ENCODE measurements at places on chromosomes 6 and 20.
A peak's percentile ranks its signal among the peaks of the same experiment; 100 is the strongest.

DNA sequence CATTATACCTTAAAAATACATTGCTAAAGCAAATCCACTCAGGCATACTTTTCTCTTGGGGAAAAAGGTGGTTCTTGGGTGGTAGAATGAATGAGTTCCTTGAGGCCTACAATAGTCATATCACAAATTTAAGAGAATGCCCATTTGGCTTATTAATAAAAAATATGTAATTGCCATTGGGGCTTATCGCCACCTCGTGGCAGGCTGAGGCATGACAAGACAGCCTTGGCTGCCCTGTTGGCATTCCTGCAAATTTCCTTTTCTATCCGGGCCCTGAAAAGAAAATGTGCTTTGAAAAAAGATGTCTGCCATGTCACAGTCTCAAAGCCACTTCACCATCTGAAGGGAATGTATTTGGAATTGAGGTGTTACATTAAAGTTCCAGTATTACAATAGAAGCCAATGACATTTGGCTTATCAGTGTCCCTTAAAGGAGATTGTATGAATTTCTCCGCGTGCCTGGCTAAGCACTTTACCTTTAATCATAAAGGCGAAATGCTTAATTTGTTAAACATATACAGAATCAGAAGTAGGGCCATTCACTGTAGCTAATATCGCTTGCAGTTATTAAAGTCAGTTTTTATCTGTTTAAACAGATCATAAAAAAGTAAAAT lies 188.3 kb upstream of the ZFP64 start:
- no peaks in the 10 kb centered on the region for H3K4me1 ChIP-seq
- no peaks in the 10 kb centered on the region for H3K36me3 ChIP-seq
- no peak overlapping the region for H3K4me3 ChIP-seq

- peaks cover 12% of the 10 kb centered on the region for H3K36me3 ChIP-seq
- H3K27ac ChIP-seq = no peak overlapping the region
- no peaks in the 10 kb centered on the region for H3K27me3 ChIP-seq
- H3K4me3 ChIP-seq = no peak overlapping the region
These were observed 69.6 kb downstream of the PYGB start for GRCh38 chr20:25317351-25318075.

DNA sequence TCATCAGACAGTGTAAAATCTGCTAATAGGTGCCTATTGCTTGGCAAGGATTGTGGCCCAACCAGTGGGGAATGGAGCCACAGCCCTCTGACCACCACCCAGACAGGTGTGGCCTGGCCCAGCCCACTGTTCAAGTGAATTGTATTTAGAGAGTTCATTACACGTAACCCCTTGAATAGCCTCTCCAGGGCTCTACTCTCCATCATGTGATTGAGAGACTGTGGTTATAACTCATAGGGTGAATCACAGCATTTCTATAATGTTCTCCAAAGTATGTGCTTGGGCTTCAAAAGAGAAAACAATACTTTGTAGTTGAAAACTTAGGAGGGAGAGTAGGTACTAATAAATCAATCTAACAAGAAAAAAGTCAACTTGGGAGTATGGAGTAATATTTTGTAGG lies 38.4 kb downstream of the ALDH8A1 start:
- no peaks in the 10 kb centered on the region for H3K36me3 ChIP-seq
- H3K27ac ChIP-seq = no peak overlapping the region
- no peaks in the 10 kb centered on the region for H3K27me3 ChIP-seq
- DNase-seq = no peak
- H3K4me1 ChIP-seq = no peaks in the 10 kb centered on the region

GRCh38 chr6:72739368-72739779 lies 117.5 kb downstream of the KCNQ5 start:
- no peak overlapping the region for H3K4me3 ChIP-seq
- no peak for DNase-seq
- H3K4me1 ChIP-seq = no peaks in the 10 kb centered on the region
- H3K27me3 ChIP-seq = no peaks in the 10 kb centered on the region

- H3K4me1 ChIP-seq = no peaks in the 10 kb centered on the region
- no peak overlapping the region for H3K27ac ChIP-seq
- H3K4me3 ChIP-seq = no peak overlapping the region
- no peaks in the 10 kb centered on the region for H3K27me3 ChIP-seq
- no peaks in the 10 kb centered on the region for H3K36me3 ChIP-seq
- no peak for DNase-seq
These were observed 106.8 kb downstream of the PDE10A start for GRCh38 chr6:165556116-165556843.

GRCh38 chr20:53399592-53400335 lies 193.9 kb downstream of the ZNF217 start:
- H3K27me3 ChIP-seq = no peaks in the 10 kb centered on the region
- no peaks in the 10 kb centered on the region for H3K4me1 ChIP-seq
- H3K4me3 ChIP-seq = no peak overlapping the region
- no peak for DNase-seq
- no peak overlapping the region for H3K27ac ChIP-seq

GRCh38 chr20:17533396-17533795 lies 2.2 kb upstream of the BFSP1 start:
- no peak overlapping the region for H3K27ac ChIP-seq
- H3K4me1 ChIP-seq = peaks cover 11% of the 10 kb centered on the region
- H3K36me3 ChIP-seq = no peaks in the 10 kb centered on the region
- no peak for DNase-seq

DNA sequence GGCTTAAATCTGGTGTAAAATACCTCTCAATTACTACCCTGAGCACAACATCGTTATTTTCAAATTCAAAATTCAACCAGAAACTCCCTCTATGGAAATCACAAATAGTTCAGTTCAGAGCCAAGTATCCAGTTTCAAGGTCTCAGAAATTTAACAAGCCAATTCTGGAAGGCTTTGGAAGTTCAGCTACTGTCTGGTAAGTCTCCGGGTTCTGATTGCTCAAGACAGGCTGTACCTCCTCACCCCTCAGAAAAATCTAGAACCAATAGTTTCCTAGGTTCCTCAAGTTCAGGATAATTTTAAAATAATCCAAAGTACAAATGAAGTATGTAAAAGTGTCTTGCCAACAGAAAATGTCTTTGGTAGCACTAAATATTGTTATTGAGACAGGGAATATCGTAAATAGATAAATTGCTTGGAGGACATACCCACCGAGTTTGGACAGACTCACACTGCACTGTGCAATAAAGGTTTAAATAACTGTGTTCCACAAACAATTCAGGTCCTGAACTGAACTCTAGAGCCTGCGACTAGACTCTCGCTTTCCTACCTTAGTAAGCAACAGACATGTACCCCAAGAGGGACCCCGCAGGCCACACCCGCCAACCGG lies 729 bp downstream of the ATG5 start:
- no peak for DNase-seq
- H3K4me3 ChIP-seq = peak overlapping the region; percentile 93
- H3K27me3 ChIP-seq = peaks cover 3% of the 10 kb centered on the region
- no peaks in the 10 kb centered on the region for H3K36me3 ChIP-seq
- H3K4me1 ChIP-seq = peaks cover 3% of the 10 kb centered on the region
- peak overlapping the region; percentile 89 for H3K27ac ChIP-seq

- H3K4me3 ChIP-seq = no peak overlapping the region
- no peak for DNase-seq
- H3K27ac ChIP-seq = no peak overlapping the region
- H3K4me1 ChIP-seq = peaks cover 5% of the 10 kb centered on the region
- H3K27me3 ChIP-seq = no peaks in the 10 kb centered on the region
These were observed 17.4 kb upstream of the SIRPB1 start for GRCh38 chr20:1637226-1637625.

- no peaks in the 10 kb centered on the region for H3K36me3 ChIP-seq
- no peak overlapping the region for H3K4me3 ChIP-seq
- no peak overlapping the region for H3K27ac ChIP-seq
- no peaks in the 10 kb centered on the region for H3K27me3 ChIP-seq
These were observed 323.3 kb downstream of the CDH4 start for GRCh38 chr20:61575151-61575937.

GRCh38 chr6:20575704-20576451 lies 41.6 kb downstream of the CDKAL1 start:
- no peaks in the 10 kb centered on the region for H3K4me1 ChIP-seq
- H3K27me3 ChIP-seq = no peaks in the 10 kb centered on the region
- H3K4me3 ChIP-seq = no peak overlapping the region
- H3K27ac ChIP-seq = no peak overlapping the region
- no peak for DNase-seq

- peak; percentile 67 for DNase-seq
- H3K27me3 ChIP-seq = no peaks in the 10 kb centered on the region
- H3K4me3 ChIP-seq = no peak overlapping the region
- peaks cover 36% of the 10 kb centered on the region for H3K4me1 ChIP-seq
- peak overlapping the region; percentile 4 for H3K27ac ChIP-seq
- H3K36me3 ChIP-seq = no peaks in the 10 kb centered on the region
These were observed 458 bp upstream of the ARMC12 start for GRCh38 chr6:35736253-35736894.

DNA sequence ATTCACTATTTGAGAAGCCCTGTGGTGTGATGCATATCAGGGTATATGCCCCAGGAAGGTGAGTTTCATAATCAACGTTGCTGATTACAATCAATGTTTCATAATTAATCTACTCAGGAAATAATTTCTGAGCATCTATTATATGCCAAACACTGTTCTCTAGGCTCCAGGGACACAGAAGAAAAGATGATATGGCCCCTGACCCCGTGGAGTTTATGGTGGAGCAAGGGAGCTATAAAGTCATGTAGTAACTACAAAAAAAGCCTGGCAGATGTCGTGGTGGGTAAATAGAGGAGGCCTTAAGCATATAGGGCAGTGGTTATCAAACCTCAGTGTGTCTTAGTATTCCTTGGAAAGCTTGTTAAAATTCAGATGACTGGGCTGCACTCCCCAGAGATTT lies 40.1 kb upstream of the BCAS1 start:
- H3K4me1 ChIP-seq = no peaks in the 10 kb centered on the region
- no peaks in the 10 kb centered on the region for H3K27me3 ChIP-seq
- H3K27ac ChIP-seq = no peak overlapping the region
- DNase-seq = no peak
- H3K4me3 ChIP-seq = no peak overlapping the region

DNA sequence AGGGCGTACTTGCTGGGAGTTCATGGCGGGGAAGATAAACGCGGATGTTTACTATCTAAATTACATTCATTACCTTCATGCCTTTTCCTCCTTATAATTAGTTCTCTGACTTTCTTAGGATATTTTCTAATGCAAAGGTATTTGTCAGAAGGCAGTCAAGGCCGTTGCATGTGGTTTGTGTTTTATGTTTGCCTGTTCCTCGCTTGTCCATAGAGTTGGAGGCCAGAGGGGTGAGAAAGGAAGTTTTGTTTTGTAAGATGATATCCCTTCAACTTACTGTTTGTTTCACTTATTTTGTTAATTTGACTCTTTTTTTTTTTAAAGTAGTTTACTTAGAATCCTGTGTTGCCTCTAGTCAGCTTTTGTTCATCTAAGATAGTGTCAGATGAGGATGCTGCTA lies 4.0 kb upstream of the CCN2 start:
- no peak overlapping the region for H3K4me3 ChIP-seq
- peaks cover 11% of the 10 kb centered on the region for H3K27me3 ChIP-seq
- no peaks in the 10 kb centered on the region for H3K4me1 ChIP-seq

DNA sequence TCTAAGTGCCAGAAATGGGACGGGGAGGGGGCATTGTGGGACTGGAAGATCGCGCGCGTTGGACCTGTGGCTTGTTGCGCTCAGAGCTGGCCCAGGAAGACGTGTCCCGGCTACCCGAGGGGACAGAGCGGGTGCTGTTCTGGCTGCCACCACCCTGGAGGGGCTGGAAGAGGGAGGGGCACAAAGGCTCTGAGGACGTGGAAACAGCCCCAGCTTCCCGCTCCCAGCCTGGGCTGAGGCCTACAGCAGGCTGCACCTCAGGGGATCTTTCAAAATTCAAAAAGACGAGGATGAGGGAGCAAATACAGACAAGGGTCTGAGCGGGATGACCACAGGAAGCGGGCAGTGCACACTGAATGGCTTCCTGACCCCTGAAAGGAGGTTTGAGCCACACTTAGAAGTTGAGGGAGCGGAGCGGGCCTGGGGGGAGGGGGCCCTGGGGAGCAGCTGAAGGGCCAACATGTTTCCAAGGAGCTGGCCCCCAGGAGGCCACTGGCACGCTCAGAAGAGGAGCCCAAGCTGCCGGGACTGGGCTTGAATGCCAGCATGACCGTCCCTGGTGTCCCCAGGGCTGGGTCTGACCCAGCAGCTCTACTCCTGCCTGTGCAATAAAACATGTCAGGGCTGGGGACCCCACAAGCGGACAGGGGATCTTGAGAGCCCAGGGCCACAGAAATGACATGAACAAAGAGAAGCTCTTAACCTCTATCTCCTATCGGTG lies 1.3 kb downstream of the OXT start:
- H3K36me3 ChIP-seq = no peaks in the 10 kb centered on the region
- no peak for DNase-seq
- H3K4me1 ChIP-seq = peaks cover 11% of the 10 kb centered on the region

DNA sequence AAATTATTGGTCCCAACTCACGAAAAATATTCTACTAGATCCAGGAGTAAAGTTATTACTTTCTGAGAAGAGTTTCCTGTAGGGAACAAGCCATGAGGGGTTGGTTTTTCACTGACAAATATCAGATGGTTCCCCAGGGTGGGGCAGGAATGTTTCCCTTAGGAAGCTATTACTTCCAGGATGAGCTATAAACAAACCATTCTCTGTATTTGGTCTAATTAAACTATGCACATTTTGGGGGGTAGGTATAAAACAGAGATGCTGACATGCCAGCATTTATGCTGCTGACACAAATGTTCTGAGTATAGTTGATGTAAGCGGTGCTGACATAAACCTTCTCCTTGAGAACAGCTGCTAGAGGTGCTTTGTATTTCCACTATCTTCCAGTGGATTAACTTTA lies 54.2 kb downstream of the OGFRL1 start:
- no peak overlapping the region for H3K4me3 ChIP-seq
- H3K27me3 ChIP-seq = no peaks in the 10 kb centered on the region
- DNase-seq = no peak
- no peaks in the 10 kb centered on the region for H3K4me1 ChIP-seq
- H3K27ac ChIP-seq = no peak overlapping the region

DNA sequence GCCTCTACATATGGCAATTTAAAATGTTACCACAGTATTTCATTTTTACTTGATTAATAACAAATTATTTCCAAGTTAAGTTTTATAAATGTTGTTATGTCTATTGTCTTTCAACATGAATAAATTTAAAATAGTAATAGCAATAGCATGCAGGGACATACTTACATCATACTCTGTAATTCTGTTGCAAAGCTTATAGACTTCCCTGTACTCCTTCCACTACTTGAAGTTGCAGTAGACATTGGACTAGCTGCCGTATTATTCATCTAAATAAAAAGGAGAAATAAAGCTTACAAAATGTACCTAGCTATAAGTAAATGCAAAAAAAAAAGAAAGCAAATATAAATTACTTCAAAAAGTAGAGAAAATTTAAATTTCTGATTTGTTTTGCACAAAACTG lies 12.7 kb downstream of the SUPT3H start:
- no peak for DNase-seq
- no peak overlapping the region for H3K27ac ChIP-seq
- no peaks in the 10 kb centered on the region for H3K36me3 ChIP-seq
- H3K27me3 ChIP-seq = no peaks in the 10 kb centered on the region
